ENCODE measurements at places on chromosomes 11 and 22.
A peak's percentile ranks its signal among the peaks of the same experiment; 100 is the strongest.

GRCh38 chr22:31474743-31475142, 14.9 kb downstream of the EIF4ENIF1 start:
- no peak for DNase-seq

- DNase-seq, result peak; percentile 72
Measured at GRCh38 chr11:113305440-113306336, 8.7 kb upstream of the TTC12 start.

DNA sequence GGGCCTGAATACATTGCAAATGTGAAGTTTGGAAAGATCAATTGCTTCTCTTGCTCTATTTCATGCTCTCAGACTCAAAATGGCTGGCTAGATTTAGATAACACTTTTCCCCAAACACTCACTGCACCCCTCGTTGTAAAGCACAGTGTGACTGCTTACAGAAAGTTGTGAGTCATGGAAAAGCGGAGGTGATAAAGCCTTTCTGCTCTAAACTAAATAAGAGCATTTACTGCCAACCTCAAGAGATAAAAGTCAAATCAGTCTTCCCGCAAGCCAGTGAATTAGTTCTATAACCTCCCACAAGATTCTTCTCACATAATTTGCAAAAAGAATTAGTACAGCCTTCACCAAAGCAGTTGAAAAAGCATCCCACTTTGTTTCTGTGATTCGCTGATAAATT, 168.7 kb downstream of the WT1 start:
- no peak for DNase-seq

DNA sequence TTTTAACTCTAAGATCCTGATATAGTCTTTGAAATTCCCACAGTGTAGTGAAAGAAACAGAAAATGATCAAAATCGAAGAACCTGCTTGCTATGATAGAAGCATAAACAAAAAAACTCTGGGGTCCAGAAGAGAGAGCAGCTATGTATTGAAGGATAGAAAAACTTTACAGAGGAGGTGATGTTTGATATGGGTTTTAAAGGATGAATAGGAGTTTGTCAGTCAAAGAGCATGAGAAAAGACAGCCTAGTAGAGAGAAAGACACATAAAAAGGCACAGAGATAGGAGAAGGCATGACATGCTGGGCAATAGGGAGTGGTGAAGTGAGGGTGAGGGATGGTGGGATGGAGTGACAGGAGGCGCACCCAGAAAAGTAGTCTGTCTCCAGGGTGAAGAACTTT, 168.0 kb downstream of the INSC start:
- DNase-seq, result no peak

DNA sequence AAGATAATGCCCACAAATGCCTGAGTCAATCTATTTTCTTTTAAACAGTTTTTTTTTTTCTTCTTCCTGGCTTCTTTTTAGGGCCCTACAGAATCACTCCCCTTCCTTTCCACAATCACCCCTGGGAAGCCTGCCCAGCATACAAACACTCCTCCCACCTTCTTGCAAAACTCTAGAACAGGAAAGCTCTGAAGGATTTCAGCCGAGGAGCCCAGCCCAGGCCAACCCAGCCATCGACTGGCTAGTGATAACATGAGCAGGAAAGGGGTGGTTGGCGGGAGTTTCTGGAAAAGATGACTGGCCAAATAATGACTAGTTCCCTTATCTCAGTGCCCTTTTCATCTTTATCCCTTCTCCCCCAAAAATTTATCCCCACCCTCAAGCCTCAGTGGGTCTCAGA, 68.2 kb downstream of the USP35 start:
- DNase-seq, result no peak

DNA sequence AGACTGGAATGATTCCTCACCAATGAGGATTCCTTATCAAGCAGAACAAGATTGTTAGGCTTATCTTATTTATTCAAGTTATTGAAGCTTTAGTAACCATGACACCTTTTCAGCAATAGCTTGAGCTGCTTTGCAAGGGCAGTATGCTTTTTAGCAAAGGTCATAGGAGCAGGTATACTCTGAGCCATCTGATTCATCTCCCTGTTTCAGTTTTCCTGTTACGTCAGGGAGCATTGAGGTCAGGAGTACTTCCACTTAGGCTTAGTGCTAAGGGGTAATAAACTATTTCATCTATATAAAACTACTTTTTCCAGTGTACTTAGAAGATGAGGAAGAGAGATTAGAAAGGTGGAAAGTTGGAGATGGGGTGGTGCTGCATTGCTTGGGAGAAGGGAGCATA, 17.7 kb upstream of the ANKRD42 start:
- DNase-seq, result no peak

DNA sequence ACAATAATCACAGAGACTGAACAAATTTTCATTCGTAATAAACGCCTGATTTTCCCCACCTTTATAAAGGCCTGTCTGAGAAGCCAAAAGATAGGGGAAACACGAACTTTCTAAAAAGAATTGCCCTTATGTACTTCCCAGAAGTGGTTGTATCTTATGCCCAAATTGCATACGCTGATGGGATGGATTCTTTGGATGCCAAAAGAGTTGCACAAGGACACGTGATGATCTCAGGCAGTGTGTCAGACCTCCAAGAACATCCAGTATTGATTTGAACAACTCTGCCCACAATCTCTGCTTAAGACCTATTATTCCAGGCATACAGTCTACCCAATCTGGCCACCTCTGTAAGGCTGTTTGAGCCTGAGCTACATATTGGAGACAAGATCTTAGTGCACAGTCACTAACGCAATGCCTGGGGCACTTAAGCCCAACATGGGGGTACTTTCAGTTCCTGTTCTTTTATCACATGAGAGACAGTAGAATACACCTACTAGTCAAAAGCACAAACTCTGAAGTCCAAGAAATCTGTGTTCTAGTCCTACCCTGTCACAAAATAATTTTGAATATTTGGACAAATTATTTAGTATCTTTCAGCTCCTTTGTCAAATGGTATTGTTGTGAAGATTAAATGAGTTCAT, 38.9 kb downstream of the OR10A6 start:
- DNase-seq, result no peak

GRCh38 chr11:70167723-70168404, 35.2 kb upstream of the FADD start:
- no peak for DNase-seq

GRCh38 chr11:105611572-105612441, 1.9 kb downstream of the GRIA4 start:
- DNase-seq, result no peak

- no peak for DNase-seq
Measured at GRCh38 chr11:59152312-59152951, 9.8 kb downstream of the FAM111A start.

GRCh38 chr22:50348058-50348457, 4.9 kb downstream of the PPP6R2 start:
- no peak for DNase-seq

GRCh38 chr11:34427186-34427805, 11.4 kb upstream of the CAT start:
- DNase-seq, result no peak

DNA sequence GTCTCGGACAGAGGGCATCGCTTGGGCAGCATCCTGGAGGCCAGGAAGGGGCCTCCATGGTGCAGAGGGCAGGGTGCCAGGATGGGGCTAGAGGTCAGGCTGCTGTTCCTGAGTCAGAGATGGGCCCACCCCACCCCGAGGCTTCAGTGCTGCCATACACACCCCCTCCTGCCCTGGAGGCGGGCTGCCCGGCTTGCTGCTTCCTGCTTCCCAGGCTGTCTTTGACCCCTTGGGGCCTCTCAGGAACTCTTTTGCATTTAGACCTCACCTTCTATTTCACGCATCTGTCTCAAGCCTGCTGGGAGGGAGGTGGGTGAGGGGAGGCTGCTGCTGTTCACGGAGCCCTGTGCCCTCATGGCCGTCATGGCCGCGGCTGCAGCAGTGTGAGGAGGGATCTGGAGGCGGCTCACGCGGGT, 6.6 kb upstream of the GRAMD4 start:
- DNase-seq, result peak; percentile 6

GRCh38 chr11:93089474-93090102, 108.2 kb downstream of the SLC36A4 start:
- no peak for DNase-seq

DNA sequence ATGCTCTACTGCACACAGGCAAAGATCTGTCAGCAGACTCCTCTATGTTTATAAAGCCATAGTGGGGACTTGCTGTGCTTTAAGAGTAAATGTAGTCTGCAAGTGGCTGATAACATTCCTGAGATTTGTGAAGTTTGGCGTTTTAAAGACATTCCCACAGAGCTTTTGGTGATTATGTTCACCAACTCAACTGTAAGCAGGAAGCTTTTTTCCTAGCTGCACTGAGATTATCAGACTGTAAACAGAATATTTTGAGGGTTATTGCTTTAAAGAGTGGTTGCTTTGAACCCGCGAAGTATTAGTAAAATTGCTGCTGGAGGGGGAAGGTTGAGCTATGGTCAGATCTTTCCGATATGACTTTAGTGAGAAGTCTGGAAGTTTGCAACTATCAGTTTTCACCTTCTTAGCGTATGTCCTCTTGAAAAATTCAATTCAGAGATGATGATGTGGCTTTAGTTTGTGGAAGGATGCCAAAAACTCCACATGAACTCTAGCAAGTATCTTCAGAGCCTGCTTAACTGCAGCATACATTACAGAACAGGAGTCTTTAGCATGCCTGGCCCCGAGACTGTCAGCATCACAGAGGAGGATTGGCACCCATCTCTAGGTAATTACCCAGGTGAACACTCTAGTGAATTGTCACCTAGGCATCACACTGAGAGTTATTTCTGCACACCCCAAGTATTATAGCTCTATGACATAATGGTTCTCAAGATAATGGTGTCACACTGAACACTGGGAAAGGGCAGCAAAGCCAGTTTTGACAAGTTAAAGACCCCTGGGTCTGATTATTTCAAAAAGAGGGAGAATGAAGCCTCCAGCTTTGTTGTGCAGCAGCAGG, 89.9 kb downstream of the MTNR1B start:
- no peak for DNase-seq

GRCh38 chr11:78304201-78304600, 113.4 kb downstream of the GAB2 start:
- DNase-seq, result no peak

GRCh38 chr11:85769771-85770170, 41.2 kb downstream of the SYTL2 start:
- DNase-seq, result no peak

DNA sequence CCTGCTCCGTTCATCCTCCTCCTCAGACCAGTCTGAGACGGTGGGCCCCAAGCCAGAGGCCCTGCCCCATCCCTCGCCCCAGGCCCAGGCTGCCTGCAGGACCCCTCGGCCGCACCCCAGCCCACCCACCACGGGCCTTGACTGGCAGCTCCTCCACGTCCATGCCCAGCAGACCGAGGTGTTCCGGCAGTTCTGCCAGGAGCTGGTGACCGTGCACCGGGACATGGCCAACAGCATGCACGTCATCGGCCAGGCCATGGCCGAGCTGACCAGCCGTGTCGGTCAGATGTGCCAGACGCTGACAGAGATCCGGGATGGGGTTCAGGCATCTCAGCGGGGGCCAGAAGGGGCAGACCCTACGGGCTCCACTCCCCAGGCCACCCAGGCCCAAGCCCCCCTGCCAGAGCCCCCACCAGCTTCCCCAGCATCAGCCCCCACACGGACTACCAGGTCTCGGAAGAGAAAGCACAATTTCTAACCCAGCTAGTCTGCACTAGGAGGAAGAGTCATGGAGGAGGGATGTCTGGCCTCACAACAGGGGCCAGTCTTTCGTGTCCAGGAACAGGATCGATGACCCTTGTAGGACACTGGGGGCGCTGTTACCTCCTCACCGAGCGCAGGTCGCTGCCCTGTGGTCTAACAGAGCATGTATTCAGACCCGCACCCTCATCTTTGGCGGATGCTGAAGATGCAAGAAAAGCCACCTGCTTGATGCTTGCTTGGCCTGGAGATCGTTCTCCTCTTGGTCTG, 66.3 kb downstream of the PRDM11 start:
- no peak for DNase-seq

- no peak for DNase-seq
Measured at GRCh38 chr11:12164061-12165014, 53.9 kb downstream of the MICAL2 start.

- no peak for DNase-seq
Measured at GRCh38 chr11:13009476-13009920, 382 bp downstream of the RASSF10 start.

DNA sequence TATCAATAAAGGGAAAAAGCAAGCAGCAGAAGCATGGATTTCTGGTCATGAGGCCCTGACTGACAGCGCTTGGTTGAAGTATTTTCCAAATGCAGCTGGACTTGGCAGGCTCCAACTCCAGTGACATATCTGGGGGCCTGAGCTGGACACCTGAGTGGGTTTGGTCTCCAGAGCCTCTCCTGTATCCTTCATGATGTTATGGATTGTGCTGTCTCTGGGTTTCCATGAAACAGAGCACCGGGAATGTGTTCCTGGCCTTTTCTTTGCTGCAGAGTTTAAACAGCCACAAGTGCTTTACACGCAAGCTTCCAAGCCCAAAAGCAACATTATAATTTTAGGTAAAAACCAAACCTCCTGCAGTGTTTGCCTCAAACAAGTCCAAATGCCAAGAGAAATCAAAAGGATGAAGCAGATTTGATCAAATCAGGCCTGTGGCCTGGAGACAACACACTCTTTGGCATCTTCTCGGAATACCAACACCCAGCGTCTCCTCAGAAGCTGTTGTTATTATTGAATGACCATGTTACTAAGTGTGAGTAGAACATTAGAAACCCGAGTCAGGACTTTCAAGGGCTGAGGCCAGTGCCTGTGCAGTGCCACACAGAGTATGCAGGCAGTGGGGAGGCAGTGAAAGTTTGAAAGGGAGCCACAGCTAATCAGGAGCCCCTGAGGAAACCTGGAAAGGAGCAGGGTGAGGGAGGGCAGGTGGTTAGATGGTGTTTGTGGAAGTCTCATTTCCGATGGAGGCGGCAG, 42.0 kb downstream of the ME3 start:
- DNase-seq, result no peak

GRCh38 chr22:39097098-39098020, at the start of gene APOBEC3H:
Gene APOBEC3H, plus strand, starts transcription at chr22:39097244. Its CDS starts 3,035 bp downstream, at chr22:39100279.
- peak; percentile 31 for DNase-seq

GRCh38 chr11:9030601-9031000, 26.8 kb upstream of the NRIP3 start:
- DNase-seq, result no peak

DNA sequence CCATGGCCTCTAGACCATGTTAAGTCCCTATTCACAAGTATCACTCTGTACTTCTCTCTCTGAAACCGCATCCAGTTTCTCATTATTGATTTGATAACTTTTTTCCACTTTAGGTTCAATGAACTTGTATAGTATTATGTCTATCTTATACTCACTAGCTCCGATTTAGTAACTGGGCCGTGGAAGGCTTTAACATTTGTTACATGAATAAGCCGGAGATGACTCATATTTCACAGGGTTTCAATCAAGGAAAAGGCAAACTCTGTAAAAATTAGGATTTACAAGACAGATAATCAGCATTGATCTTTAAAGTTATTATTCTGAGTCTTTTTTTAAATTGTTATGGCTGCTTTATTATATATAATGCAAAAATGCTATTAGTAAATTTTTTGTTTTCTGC, 662.2 kb upstream of the CNTN5 start:
- DNase-seq, result no peak

- no peak for DNase-seq
Measured at GRCh38 chr11:10323793-10324170, 18.9 kb downstream of the ADM start.

DNA sequence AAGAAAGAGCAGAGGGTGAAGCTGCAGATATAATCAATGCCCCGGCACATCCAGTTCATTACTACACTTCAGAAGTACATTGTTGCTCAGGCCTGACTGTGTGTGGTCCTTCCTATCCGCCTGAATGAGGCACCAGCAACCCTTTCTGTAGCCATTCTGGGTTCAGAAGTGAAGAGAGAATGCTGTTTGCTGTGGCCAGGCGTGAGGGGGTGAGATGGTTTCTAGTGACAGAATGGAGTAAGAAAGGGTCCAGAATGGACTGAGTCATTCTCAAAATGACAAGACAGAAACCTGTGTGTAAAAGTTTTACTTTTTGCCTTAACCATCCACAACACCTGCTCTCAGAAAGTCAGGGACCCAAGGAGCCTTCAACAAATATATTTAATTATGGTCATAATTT, 334.8 kb downstream of the GUCY1A2 start:
- DNase-seq, result no peak

Data from activated naive CD4-positive, alpha-beta T cell treated with Interleukin-2 at 50 U/mL for 16 hours (primary cell).